MCF 10A (cell line): ENCODE measurements at places on chromosomes 12 and 14. TPM values are rescaled to one million over a fixed set of nuclear protein-coding genes. Genes with fewer than 3 reads are reported as not detected.

GRCh38 chr12:117011988-117012805, 87.0 kb downstream of the TESC start:
- peaks cover 76% of the 10 kb centered on the region for H3K36me3 ChIP-seq
- H3K4me1 ChIP-seq, result no peaks in the 10 kb centered on the region
- H3K27ac ChIP-seq, result no peak overlapping the region

DNA sequence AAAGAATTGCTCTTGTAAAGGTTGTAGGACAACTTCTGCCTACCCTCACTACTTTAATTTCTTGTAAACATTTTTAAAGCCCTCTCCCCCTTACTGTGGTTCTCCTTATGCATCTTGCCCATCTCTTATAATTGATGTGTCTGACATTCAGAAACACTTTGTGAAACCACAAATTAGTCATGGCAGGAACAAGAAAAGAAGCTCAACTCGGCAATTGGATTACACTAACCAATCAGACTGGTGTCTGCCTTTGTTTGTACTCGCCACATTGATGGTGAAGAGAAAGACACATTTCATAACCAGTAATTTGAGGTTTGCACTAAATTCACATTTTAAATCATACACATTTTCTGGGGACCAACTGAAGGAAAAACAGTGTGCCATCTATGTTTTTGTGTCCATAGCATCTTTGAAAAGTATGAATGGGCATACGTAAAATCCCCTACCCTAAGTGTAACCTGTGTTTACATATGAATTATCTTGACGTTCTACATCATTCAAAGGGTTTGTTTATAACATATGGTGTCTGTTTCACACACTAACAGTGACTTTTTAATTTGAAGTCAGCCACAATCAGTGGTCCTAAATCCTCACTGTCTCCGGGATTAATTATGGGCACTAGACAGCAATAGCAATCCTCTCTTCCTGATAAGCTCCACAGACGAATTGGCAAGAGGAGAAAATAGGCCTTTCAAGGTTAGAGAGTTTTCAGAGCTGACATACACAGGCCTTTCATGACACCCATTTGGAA, 49.9 kb downstream of the OTX2 start:
- H3K4me3 ChIP-seq, result no peak overlapping the region
- no peak for DNase-seq
- no peak overlapping the region for H3K27ac ChIP-seq
- peaks cover 20% of the 10 kb centered on the region for H3K27me3 ChIP-seq

DNA sequence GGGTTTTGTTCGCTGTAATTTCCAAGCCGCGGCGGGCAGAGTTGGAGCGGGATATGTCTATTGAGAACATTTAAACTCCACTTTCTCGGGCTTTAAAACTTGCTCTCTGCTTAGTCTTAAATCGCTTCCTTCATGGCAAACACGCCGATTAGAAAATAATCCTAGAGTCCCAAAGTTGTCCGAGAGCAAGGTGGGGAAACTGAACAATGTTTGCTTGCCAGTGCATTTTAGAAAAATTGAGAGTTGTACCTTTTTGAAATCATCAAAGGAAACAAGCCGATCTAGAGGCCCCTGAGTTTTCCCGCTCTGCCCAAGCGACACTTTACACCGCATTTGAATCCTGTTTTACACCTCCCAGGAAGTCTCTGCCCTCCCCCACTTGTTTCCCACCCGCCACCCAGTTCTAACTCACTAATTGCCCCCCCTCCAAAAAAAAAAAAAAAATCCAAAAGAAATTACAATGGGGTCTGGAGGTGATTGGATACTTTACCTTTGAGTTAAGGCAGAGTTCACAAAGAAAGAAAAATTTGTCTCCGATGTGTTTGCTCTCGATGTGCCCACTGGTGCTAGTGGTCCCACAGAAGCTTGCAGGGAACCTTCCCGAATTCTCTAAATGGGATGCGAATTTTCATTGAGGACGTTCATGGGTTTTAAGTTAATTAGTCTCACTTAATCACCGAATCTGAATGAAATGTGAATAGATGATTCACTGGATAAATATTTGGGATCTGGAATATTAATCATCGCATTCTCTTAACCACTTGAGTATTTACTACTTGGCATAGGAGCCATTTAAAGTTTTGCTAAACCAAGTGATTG, 2.3 kb downstream of the HMGA2 start:
- H3K27me3 ChIP-seq, result no peaks in the 10 kb centered on the region
- H3K36me3 ChIP-seq, result peaks cover 24% of the 10 kb centered on the region
- DNase-seq, result peak; percentile 55

NANOG gene
- total RNA-seq, result not detected in 2 replicates

RPS6KL1 gene
- 8.8 and 12.3 TPM in 2 replicates for total RNA-seq

GPR33 gene
- not detected in 2 replicates for total RNA-seq
